H1 (cell line): ENCODE measurements at places on chromosomes 12 and 14. TPM values are rescaled to one million over a fixed set of nuclear protein-coding genes. Genes with fewer than 3 reads are reported as not detected.
A peak's percentile ranks its signal among the peaks of the same experiment; 100 is the strongest.

PLXNC1 gene
- total RNA-seq: 1.3 and 2.0 TPM in 2 replicates

TAS2R9 gene
- not detected in 2 replicates for total RNA-seq

SMCO2 gene
- total RNA-seq: 0.73 and 0.80 TPM in 2 replicates

TMEM63C gene
- total RNA-seq: 7.0 and 7.6 TPM in 2 replicates

KRT8 gene
- 283 and 290 TPM in 2 replicates for total RNA-seq

PLEKHG3 gene
- total RNA-seq: 89.1 and 90.6 TPM in 2 replicates

NIN gene
- 21.3 and 21.9 TPM in 2 replicates for total RNA-seq

PRB2 gene
- total RNA-seq: not detected in 2 replicates

CCDC197 gene
- total RNA-seq: not detected in 2 replicates

DNA sequence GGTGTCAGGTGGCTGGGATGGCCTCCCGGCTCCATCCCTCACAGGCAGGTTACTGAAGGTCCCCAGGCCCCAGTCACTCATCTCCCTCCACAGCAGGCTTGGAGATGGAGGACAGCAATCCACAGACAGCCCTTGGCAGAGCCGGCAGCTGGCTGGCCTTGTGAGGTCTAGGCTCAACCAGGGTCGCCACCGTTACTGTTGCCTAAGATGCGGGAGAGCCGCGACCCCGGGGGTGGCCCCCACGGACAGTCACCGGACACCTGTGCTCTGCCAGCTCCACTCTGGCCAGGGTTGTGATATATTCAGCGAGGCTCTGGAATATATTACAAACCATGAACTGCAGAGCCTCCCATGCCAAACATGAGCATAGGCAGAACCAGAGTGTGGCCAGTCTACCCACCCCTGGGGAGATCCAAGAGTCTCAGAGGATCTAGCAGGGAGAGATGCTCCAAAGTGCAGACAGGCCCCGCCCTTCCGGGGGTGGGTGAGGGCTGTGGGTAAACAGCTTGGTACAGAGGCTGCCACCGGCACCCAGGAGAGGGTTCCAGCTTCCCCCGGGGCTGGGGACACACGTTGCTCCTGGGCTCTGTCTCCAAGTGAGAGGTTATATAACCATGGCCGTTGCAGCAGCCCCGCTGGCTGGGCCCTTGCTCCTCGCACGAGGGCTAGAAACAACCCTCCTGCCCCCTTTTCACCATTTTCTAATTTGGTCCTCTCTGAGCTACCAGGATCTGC is 55.9 kb upstream of the DIO3 start:
- no peaks in the 10 kb centered on the region for H3K27me3 ChIP-seq
- H3K4me3 ChIP-seq: no peak overlapping the region
- H3K27ac ChIP-seq: no peak overlapping the region
- H3K4me1 ChIP-seq: no peaks in the 10 kb centered on the region

DNA sequence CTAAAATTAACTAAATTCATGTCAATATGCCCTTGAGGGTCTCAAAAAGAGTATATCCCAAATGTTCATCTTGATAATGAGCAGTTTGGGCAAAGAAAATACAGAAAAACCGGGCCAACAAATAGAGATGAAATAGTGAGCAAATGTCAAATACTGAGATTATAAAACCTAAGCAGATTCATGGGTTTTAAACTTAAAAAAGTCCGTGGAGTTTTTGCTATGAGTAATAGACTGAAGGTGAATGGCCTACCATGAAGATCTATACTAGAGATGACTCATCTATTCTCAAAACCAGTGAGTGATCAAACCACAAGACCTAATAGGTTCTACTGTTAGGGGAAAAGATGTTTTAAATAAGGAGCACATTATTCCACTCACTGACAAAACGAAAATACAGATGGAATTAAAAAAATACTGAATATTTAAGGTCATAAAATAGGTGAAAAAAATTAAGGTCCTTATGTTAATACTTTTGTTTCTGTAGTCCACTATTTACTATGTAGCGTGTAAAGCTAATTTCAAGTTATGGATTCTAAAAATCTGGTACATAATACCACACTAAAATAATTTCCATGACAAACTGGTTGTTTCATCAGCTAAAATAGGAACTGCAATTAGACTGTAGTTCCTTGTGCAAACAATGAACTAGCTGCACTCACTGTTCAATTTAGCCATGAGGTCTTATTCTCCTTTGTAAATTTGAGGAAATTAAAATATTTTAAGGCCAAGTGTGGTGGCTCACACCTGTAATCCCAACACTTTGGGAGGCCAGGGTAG is 5.0 kb downstream of the HNRNPC start:
- no peaks in the 10 kb centered on the region for H3K27me3 ChIP-seq
- H3K27ac ChIP-seq: no peak overlapping the region
- peak overlapping the region; percentile 99 for H3K4me3 ChIP-seq
- H3K4me1 ChIP-seq: peaks cover 3% of the 10 kb centered on the region
- DNase-seq: no peak

DNA sequence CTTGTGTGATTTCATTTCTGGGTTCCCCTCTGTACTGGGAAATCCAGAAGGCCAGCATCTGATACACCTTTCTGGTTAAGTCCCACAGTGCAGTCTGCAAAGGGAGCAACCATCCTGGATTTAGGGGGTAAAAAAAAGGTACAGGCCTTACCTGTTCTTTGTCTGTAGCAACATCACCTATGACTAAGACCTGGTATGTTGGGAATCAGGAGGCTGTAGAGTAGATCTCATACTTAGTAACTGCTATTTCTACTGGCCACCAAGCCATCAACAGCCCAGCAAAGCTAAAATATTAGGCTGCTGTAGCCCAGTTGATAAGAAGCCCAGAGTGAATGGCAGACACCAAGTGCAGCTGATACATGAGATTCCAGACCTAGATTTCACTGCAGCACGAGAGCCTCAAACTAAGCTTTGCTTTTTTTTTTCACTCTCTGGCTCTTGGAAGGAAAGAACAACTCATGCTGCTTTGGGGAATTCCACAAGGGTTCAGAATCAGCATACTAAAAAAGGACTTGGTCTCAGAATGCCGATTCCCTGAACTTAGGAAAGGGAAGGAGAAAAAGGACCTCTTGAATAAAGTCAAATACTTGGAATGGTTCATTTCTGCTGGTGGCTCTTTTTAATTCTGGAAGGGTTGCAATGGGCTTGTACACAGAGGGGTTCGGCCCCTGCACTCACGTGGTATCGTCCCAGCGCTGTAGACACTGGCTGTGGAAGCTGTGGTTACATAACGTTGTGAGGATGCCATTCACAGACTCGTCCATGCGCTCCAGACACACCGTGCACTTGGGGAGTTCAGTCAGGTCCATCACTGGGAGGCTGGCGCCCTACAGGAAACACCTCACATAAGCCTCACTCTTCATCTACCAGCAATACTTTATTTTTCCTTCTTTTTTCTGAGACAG is 20.5 kb downstream of the BRAP start:
- DNase-seq: no peak
- no peak overlapping the region for H3K4me3 ChIP-seq
- H3K27ac ChIP-seq: 0 out of 2 replicates have a peak overlapping the region, but pooled peaks have one; percentile 19
- H3K27me3 ChIP-seq: no peaks in the 10 kb centered on the region
- no peaks in the 10 kb centered on the region for H3K4me1 ChIP-seq

- H3K27me3 ChIP-seq: no peaks in the 10 kb centered on the region
- no peaks in the 10 kb centered on the region for H3K4me1 ChIP-seq
Observed at GRCh38 chr12:26767116-26767515, 65.9 kb downstream of the ITPR2 start.

GRCh38 chr12:27606986-27607385 is 83.0 kb downstream of the PPFIBP1 start:
- no peaks in the 10 kb centered on the region for H3K36me3 ChIP-seq
- H3K4me1 ChIP-seq: no peaks in the 10 kb centered on the region
- H3K27ac ChIP-seq: no peak overlapping the region
- no peak overlapping the region for H3K4me3 ChIP-seq
- no peak for DNase-seq

DNA sequence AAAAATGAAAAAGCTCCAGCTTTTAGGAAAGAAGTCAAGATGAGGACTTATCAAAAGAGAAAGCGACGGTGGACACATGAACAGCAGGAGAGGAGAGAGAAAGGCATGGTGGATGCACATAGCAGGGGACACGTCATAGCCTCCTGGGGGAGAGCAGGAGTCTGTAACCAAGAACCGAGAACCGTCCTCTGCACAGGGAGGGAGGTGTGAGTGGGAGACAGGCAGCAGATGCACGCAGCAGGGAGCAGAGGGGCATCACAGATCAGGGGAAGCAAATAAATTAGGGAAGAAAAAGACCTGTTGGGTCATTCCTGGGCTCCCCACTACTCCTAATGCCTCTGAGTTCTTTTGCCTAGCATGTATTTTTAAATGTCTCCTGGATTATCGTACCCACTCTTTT is 138.1 kb upstream of the RMST start:
- DNase-seq: peak; percentile 38
- H3K27ac ChIP-seq: no peak overlapping the region
- H3K36me3 ChIP-seq: no peaks in the 10 kb centered on the region
- H3K4me3 ChIP-seq: no peak overlapping the region
- H3K4me1 ChIP-seq: peaks cover 15% of the 10 kb centered on the region
